ENCODE measurements at places on chromosomes 4 and X. TPM values are rescaled to one million over a fixed set of nuclear protein-coding genes. Genes with fewer than 3 reads are reported as not detected.

Gene USO1
- total RNA-seq = 120 TPM

Gene DAPP1
- total RNA-seq = not detected

Gene TREX2
- 3.3 TPM for total RNA-seq

Gene TCP11X2
- not detected for total RNA-seq

Gene AASDH
- 16.6 TPM for total RNA-seq

DNA sequence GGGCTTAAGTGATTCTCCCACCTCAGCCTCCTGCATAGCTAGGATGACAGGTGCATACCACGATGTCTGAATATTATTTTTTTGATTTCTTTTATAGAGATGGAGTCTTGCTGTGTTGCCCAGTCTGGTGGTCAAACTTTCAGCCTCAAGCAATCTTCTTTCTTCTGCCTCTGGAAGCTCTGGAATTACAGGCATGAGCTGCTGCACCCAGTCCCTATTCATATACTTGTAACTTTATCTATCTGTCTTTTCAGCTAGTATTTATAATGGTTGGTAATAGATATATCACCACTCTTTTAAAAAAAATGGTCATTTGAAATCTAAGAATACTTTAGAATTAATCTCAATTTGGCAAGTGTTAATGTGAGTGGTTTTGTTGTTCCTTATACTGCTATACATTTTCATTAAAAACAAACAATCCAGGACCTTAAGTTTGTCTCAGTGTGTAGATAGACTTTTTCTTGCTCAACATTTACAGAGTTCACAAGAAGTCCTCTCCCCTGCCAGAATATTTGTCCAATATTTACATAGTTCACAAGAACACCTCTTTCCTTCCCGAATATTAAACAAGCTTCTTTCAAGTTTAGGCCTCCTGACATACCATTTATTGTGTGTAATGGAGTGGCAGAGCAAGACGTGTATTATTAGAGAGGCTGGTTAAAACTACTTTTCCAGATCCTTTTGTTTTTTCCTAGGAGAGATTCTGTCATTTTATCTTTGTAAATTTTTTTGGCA lies 1197.4 kb upstream of the ADGRL3 start:
- no peak for DNase-seq

DNA sequence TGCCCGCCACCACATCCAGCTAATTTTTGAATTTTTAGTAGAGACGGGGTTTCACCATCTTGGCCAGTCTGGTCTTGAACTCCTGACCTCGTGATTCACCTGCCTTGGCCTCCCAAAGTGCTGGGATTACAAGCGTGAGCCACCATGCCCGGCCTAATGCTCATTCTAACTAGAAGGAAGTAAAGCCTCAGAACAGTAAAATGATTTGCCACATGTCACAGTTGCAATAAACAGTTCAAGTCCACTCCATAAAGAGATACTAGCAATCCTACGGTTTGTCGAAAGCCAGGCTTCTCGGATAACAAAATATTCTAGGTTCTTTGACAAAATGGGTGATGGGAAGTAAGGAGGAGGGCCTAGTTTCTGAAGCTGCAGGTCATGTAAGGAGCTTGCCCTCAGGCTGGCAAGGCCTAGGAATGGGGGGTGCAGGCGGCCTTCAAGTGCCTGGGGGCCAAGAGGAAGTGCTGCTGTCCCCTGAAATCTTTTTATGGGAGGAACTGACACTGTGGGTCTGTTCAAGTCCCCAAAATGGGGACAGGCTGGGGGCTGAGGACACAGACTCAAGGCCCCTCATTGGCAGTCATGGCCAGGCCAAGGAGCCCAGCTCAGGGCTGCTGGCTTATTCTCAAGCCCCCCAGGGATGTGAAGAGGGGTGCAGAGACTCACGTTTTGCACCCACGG lies 31.8 kb upstream of the ACSL1 start:
- no peak for DNase-seq

- no peak for DNase-seq
Observed at GRCh38 chrX:39850630-39851152, 247.1 kb downstream of the BCOR start.

DNA sequence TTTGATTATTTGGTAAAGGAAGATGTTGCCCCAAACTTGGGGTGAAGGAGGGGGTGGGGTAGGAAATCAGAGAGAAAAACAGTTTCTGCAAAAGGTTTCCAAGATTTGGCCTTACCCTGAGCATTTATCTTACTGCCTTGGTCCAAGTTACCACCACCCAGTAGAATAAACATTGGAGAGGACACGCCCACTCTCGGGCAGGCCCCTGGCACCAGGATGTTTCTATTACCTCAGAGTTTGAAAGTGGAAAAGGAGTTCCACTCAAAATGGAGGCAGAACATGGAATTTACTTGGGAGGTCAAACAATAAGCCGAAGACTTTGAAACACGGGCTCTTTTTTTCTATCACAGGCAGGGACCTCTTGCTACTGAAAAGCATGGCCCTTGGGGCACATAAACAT lies 113.7 kb downstream of the CHRNA9 start:
- DNase-seq = no peak

- no peak for DNase-seq
Observed at GRCh38 chr4:77758804-77759203, 60.4 kb downstream of the CNOT6L start.

DNA sequence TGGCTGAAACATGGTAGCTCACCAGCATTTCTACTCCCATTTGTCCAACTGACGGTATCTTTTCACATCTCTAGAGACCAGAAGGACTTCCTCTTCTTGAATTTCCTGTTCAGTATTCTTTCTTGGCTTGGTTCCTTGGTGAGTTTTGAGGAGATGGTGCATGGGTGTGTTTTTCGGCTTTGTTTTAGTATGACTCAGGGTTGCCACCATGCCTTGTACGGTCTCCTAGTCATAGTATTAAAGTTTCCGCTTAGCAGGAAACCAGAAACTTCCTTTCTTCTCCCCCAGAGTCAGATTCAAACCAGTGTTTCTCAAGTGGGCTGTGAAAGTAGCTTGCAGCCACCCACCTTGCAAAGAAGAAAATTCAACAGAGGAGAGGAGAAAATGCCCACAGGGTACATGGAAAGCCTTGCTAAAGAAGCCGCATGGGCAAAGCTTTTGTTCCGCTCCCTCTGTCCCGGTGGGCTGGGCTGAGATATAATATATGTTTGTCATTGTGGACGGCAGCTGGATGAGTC lies 5.7 kb downstream of the CD99 start:
- DNase-seq = peak; percentile 96

GRCh38 chrX:40721489-40722106 lies 13.7 kb downstream of the MED14 start:
- no peak for DNase-seq

DNA sequence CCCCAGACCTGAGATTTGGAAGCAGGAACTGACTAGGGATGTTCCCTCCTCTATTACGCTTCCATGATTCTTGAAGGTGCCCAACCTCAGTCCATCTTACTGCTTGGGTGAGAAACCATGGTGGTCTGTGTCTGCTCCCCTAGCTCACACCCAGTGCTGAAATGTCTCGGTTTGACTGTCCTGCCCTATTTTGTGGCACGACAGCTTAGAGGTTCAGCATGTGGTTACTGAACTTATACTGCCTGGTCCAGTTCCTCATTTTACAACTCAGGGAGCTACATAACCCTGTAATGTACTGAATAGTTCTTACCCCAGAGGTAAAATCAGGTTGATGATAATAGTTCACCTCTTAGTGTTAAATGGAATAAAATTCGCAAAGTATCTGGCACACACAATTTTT lies 203.1 kb downstream of the RBM46 start:
- DNase-seq = no peak

DNA sequence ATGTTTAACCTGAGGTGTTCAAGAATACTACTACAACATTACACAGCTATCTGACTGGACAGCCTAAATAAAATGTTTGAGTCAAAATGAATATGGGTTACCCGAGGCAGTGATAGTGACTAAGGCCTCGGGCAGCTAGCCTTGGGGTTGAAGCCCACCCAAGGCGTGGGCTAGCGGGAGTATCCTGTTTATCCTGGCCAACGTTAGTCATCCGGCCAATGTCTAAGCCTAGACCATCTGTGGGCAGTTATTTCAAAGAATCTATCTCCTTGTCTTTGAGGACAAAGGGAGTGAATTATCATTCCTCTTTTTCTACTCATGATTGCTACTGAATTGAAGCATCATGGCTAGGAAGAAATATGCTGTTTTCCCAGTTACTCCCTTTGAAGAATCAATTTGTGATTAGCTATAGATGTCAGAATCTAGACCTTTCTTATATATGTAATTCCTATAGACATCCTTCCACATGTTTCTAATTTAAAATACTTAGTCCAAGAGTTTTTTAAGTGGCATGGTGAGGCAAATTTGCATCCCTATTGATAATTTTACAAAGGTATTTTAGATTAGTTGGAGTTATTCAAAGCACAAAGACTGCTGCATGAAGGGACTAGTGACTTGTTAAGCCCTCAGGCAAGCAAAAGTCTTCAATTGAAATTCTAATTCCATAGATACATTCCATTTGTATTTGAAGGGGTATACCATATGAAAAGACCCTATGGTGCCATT lies 6.0 kb upstream of the PDGFC start:
- peak; percentile 78 for DNase-seq

- peak; percentile 71 for DNase-seq
Observed at GRCh38 chr4:1293531-1293941, 3.8 kb downstream of the MAEA start.

GRCh38 chrX:47633689-47634590 lies 4.2 kb upstream of the CFP start:
- no peak for DNase-seq

DNA sequence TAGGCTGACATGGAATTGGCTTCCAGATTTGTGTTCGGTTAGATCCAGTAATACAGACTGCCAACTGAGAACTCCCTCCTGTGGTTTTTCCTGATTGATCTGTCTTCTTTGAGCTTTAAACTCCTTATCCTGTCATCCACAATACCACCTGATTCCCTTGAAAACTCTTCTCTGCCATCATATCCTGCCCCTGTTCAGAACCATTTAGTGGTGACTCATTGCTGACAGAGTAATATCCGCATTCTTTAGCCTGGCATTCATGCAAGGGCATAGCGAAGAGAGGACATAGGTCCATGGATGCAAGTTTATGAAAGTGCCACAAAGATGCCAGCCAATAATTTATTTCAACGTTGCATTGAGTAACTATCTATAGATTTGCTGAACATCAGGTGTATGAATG lies 76.6 kb downstream of the ITIH6 start:
- DNase-seq = peak; percentile 42
